ENCODE measurements at places on chromosomes 5 and 9.

GRCh38 chr5:163976696-163977095 lies 471.3 kb downstream of the MAT2B start:
- no peak for DNase-seq

- no peak for DNase-seq
Measured at GRCh38 chr5:65760504-65761275, 38.7 kb downstream of the NLN start.

- no peak for DNase-seq
Measured at GRCh38 chr9:76417394-76417793, 23.2 kb upstream of the RFK start.

GRCh38 chr5:31753700-31754357 lies 114.9 kb downstream of the PDZD2 start:
- no peak for DNase-seq

GRCh38 chr5:39270225-39270848 lies 51.0 kb upstream of the FYB1 start:
- DNase-seq: no peak

GRCh38 chr5:89374144-89374784 lies 491.3 kb upstream of the MEF2C start:
- DNase-seq: no peak

GRCh38 chr9:117247266-117247665 lies 167.6 kb downstream of the ASTN2 start:
- DNase-seq: no peak

DNA sequence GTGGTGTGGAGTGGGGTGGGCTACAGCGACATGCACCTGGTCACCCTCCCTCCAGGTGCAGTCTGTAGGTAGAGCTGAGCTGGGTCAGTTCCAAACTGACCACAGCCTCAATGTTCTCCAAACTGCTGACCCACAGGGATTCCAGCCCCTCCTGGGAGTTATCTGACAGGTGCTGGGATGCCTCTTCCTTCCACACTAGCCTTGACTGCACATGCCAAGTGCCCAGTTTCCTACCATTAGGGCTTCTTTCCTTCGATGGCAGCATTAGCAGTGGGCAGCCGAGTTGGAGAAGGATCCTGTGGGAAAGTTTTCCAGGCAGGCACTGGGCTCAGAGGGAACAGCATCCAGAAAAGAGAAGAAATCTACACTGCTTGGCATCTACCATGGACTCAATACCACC lies 64.0 kb upstream of the GABRP start:
- DNase-seq: no peak

GRCh38 chr5:1007681-1008450 lies 736 bp upstream of the NKD2 start:
- DNase-seq: no peak

DNA sequence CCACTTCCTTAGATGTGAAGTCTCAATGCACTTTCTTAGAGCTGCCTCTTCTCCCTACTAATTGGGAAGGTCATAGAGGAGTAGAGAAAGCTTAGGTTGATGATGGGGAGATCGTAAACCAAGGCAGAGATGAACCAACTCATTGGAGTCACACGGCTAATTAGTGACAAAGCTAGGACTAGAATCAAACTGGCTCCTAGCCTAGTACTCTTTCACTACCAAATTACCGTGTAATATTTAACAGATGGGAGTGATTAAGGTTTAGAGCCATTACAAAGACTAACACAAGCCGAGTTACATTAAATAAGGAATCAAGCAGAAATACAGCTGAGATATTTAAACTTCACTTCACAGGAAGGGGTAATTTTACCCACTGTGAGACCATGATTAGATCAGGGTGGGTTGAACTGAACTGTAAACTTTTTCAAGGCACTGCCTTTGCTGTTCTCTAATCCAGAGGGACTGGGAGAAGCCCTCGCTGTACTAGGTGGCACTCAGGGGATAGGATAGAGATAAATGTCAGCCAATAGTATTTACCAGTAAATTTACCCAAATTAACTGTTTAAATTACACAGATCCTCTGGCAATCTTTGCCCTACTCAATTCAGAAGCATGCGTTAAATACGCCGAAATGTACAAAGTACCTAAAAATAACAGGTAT lies 166.4 kb upstream of the PIK3R1 start:
- no peak for DNase-seq

DNA sequence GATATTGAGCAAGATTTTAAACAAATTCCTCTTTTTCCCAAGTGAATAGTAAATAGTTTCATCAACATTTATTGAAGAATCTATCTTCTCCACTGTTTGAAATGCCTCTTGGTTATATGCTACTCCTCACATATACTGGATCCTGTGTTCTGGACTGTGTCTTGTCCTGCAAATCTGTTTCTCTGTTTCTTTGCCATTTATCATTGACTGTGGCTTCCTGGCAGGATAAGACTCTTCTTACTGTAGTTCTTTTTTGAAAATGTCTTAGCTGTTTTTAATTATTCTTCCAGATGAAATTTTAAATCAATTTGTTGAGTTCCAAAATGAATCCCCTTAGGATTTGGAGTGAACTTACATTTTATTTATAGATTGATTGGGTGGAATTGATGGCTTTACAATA lies 27.8 kb downstream of the RALGPS1 start:
- DNase-seq: no peak

- no peak for DNase-seq
Measured at GRCh38 chr9:91067306-91067860, 265.8 kb downstream of the SYK start.

DNA sequence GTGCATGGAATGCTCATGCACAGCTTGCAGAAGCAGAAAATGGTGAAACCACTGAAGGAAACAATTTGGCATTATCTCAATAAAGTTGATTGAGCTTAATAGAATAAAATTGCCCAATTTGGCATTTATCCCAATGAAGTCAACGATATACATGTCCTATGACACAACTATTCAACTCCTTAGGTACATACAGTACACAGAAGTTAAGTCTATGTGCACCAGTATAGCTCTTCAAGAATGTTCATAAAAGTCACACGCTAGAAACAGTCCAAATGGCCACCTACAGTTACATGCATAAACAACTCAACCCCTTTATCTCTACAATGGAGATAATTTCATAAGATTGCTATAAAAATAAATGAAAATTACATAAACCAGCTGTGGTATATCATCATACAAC lies 184.5 kb downstream of the DENND1A start:
- DNase-seq: no peak

GRCh38 chr9:72444435-72444834 lies 77.0 kb upstream of the TMC1 start:
- no peak for DNase-seq

DNA sequence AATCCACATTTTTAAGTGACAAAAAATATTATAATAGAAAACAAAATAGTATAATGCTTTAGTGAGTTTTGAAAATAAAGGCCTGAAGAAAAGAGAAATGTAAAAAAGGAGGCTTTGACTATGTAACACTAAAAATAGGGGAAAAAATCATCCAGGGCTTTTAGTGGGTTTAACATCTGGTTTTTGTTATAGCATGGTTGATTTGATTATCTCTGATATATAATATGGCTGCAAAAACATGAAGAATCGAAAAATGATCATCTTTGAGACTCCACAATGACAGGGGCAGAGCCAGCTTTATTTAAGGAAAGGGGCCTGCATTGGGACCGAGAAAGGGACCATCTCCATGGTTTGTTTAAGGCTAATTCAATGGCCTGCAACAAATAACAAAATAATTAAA lies 393.8 kb downstream of the PLK2 start:
- no peak for DNase-seq

DNA sequence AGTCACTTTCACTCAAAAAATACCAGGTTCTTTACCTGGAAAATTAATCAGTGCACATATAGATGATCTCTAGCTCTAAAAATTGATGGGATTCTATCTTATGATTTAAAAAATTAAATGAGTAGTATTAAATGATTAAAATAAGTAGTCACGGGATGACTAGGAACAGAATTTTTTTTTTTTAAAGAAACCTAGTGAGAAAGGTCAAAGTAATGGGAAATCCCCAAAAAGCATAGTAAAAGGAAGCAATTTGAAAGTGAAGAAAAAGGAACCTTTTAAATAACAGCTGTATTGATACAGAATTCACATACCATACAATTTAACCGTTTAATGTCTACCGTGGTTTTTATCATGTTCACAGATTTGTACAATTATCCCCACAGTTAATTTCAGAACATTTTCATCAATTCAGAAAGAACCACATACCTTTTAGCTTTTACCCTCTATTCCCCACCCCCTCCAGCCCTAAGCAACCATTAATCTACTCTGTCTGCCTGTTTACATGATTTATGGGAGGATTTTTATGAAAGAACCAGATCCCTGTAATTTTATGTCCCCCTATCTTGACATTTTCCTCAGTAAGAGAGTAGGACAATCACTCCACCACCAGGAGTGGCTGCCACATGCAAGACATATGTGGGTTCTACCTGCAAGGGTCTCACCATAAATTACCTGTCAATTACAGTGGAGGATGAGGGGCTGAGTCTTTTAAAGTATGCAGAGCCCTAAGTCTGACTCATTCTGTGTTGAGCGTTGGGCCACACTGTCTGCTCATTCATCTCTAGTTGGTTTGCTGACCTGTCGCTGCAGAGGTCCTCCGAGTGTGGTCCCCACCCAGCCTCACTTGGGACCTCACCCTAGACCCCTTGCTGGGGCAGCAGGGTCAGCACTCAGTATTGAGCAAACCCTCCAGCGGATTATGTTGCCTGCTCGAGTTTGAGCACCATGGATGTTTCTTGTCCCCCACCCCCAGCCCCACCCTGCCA lies 16.0 kb downstream of the ANKRD33B start:
- DNase-seq: no peak

DNA sequence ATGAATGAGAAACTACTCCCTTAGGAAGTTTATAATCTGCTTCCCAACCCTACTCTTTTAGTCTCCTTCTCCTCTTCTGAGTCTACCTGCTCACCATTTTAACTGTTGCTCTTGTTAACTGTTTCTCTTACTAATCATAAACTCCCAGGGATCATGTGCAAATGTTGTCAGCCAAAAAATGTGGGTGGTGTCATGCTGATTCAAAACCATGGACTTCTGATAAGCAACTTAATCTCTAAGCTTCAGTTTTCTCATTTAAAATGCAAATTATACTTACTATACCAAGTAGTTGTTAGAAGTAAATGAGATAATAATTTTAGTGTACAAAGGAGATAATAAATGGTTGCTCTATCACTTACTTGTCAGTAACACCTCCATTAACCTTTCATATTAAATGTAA lies 45.9 kb upstream of the TLX3 start:
- DNase-seq: no peak

DNA sequence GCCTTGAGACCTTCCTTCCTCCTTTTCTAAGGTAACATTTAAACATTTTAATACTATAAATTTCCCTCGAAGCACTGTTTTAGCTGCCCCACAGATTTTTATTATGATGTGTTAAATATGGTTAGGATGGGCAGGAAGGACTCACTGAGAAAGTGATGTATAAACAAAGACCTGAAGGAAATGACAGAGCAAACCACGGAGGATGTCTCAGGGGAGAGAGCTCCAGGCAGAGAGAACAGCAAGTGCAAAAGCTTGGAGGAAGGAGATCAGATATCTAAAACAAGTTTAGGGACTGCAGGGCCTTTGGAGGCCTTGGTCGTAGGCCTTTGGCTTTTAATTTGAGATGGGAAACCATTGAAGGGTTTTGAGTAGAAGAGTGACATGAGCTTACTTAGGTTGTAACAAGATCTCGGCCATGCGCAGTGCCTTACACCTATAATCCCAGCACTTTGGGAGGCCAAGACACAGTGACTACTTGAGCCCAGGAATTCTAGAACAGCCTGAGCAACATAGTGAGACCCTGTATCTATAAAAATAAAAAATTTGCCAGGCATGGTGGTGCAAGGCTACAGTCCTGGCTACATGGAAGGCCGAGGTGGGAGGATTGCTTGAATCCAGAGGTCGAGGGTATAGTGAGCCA lies 35.5 kb upstream of the LRRTM2 start:
- DNase-seq: no peak

DNA sequence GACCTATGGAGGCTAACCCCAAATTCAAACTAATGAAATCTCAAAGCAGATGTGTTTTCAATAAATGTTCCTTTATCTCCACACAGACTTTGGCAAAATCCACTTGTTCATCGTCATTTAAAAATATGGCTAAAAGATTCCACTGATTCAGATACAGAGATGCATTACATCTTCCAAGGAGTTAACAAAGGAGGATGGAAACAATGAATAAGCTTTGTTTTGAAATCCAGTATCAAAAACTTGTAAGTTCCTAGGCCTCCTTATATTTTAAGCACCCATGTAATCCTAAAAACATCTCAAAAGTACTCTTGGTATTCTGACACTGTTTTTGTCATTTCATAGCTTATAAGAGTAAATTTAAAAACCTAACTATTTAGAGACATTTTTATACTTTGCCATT lies 345.6 kb upstream of the ACTBL2 start:
- no peak for DNase-seq

GRCh38 chr9:112283582-112284253 lies 49.7 kb downstream of the PTBP3 start:
- DNase-seq: no peak

- no peak for DNase-seq
Measured at GRCh38 chr5:160925281-160925680, 73.3 kb upstream of the ATP10B start.

- DNase-seq: no peak
Measured at GRCh38 chr9:114770991-114771390, 34.8 kb downstream of the TNFSF15 start.

- no peak for DNase-seq
Measured at GRCh38 chr9:114921171-114921570, 9.2 kb downstream of the TNFSF8 start.

GRCh38 chr9:17480966-17481365 lies 97.9 kb upstream of the SH3GL2 start:
- DNase-seq: no peak

DNA sequence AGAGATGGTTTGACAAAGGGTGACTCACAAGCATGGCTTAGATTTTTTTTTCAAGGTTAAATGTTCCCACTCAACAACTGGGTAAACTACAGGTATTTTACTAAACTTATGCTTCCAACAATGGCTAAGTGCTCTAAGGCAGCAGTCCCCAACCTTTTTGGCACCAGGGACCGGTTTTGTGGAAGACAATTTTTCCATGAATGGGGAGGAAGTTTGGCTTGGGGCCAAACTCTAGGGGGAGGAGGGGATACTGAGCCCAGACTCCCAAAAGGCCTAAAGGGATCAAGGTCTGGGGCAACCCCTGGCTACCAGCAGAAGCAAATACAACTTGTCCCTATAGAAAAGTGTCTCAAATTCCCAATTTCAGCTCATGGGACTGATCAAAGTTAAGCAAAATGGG lies 32.0 kb upstream of the HSD17B3 start:
- DNase-seq: no peak

- DNase-seq: no peak
Measured at GRCh38 chr5:14039576-14039975, 95.1 kb upstream of the DNAH5 start.

Measured in 8988T (cell line).